ENCODE measurements at places on chromosomes 7 and 10.
A peak's percentile ranks its signal among the peaks of the same experiment; 100 is the strongest.

- DNase-seq, result no peak
Measured at GRCh38 chr7:8185926-8186683, 75.9 kb downstream of the ICA1 start.

DNA sequence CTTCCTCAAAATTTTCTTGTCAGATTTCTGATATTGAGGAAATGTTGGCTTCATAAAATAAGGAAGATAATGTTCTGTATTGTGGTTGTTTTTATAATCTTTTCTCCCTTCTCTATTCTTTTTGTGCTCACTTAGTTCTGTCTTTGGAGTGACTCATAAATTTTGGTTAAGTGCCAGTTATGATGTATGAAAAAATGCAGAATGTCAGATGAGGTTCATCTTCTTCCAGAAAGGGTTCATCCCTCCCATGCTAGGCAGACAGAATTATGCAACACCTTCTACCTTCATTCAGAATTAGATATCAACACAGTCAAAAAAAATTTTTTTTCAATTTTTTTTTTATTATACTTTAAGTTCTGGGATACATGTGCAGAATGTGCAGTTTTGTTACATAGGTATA, 36.6 kb upstream of the CYP2C19 start:
- no peak for DNase-seq

DNA sequence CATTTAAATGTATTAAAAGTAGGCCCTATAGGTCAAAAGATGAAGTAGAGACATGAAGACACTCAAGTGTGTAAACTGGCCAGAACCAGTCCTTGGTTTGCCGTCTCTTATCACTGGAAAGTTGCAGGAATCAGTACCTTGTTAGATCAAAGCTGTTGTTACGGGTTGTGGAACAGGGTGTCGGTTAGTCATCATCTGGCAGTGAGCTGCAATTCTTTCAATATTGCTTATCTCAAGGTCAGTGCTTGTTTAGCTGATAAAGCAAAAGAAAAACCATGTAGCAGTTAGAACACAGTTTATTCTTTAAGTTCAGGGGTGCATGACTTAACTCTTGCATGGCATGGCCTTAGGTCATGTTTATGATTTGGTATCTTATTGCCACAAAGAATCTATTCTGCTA, 10.0 kb upstream of the SLC13A1 start:
- no peak for DNase-seq

DNA sequence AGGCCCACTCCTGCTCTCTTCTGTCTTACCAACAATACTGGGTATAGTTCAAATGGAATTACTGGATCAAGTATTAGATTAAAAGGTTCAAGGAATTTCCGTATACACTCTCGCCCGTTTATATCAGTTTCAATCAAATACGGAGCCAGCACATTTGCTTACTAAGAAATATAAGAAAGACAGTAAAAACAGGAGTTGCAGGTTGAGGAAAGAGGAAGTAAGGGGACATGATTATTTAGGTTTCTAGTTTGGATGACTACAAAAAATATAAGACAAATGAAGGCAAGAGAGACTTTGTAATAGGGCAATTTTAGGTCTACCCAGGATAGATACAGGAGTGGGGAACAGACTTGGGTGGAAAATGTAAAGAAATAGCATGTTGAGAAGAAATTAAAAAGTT, 109.9 kb upstream of the ABI1 start:
- DNase-seq, result no peak

- peak; percentile 36 for DNase-seq
Measured at GRCh38 chr10:130498042-130498441, 361.9 kb downstream of the GLRX3 start.

GRCh38 chr10:124674768-124675222, 69.4 kb downstream of the FAM53B start:
- DNase-seq, result no peak

DNA sequence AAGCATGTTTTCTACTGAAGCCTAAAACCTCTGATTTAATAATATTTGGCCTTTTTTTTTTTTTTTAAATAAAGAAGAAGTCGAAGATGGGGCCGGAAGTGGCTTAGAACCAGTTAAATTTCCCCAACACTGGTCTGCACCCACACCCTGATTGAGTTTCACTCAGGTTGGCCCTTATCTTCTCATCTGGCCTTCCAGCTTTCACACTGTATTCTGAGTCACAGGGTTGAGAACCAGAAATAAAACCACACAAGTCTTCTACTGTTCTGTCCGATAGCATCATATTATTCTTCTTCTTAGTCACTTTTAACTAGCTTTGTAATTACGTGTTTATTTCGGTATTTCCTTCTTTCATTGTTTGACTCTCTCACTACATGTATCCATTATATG, 9.9 kb downstream of the ZNF365 start:
- peak; percentile 70 for DNase-seq

- no peak for DNase-seq
Measured at GRCh38 chr10:8633909-8634308, 579.4 kb downstream of the GATA3 start.

- no peak for DNase-seq
Measured at GRCh38 chr7:147570390-147570789, 1020.2 kb upstream of the C7orf33 start.

GRCh38 chr7:128974241-128974934, 36.7 kb downstream of the IRF5 start:
- DNase-seq, result no peak

- DNase-seq, result no peak
Measured at GRCh38 chr10:73247509-73248258, 629 bp upstream of the DNAJC9 start.

DNA sequence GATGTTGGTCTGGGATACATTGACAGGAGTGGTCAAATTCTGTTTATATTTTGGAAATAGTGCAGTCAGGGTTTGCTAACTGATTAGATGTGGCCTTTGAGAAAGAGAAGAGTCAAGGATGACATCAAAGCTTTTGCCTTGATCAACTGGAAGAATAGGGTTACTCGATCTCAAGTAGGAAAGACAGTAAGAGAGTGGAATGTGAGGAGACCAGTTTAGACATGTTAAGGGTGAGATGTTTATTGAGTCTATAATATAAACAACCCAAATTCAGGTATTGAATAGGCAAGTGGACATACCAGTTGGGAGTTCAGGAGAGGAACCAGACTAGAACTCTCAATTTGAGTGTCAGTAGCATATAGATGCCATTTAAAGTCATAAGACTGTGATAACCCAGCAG, 1.9 kb upstream of the ANKRD7 start:
- no peak for DNase-seq

GRCh38 chr10:8044331-8044907, 10.1 kb upstream of the GATA3 start:
- no peak for DNase-seq

- DNase-seq, result no peak
Measured at GRCh38 chr10:30041196-30042105, 17.9 kb downstream of the JCAD start.

DNA sequence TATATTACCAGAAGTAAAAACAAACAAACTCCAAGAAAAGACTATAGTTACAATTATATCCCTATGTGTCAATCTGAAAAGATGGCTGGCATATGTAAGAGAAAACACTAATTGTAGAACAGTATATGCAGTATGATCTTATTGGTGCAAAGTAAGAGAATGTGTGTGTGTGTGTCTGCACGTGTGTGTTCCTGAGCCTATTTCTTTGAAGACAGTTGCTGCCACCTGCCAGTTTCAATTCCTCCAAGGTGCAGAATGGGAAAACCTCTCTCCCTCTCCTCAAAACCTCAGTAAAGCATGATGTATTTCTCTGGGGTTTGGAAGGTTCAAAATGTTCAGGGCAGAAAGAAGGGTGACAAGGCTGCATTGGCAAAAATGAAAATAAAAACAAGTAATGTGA, 8.8 kb upstream of the SFTPA1 start:
- no peak for DNase-seq

DNA sequence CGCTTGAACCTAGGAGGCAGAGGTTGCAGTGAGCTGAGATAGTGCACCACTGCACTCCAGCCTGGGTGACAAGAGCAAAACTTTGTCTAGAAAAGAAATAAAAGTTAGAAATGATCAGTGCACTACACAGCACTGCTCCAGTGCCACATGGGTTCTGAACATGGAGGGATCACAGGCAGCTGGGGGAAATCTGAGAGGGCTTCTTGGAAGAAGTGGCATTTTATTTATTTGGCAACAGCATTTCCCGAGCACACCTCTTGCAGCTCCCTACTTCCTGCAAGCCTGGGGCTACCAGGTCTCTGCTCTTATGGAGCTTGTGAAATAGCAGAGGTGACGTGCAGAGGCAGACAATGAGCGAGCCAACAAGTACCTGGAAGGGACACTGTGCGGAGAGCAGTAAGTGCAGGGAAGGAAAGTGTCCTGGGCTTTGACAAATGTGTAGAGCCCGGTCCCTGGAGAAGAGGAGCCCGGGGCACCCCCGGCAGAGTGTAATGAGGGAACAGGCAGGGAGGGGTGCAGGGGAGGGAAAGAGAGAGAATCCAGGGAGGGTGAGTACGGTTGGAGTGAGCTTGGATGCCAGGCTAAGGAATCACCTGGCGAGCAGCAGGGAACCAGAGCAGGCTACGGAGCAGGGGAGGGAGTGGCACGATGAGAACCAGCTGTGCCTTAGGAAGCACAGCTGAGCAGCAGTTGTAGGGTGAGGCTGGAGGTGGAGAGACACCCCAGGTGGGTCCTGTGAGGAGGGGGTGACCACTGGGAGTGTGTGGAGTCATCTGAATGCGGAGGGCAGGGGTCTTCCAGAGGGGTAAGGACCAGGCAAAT, 104.6 kb upstream of the CTBP2 start:
- DNase-seq, result peak; percentile 82

DNA sequence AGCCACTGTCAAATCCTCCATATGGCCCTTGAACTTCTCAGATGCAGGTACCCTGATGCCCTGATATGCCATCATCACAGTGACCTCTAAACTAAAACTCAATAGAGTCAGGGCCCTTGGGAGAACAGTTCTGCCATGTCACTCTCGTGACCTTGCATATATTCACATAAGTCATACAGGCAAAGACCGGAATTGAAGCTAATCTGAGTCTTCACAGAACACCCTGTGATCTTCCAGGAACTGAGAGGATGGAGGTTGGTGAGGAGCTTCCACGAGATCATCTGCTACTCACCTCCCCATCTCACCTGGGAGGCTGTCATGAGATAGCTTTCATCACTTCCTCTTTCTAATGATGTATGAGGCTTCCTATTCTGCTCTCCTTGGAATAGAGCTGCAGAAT, 228.7 kb upstream of the CCDC6 start:
- DNase-seq, result no peak

GRCh38 chr10:80540981-80541750, 3.5 kb downstream of the SH2D4B start:
- DNase-seq, result peak; percentile 46

- DNase-seq, result no peak
Measured at GRCh38 chr10:83835945-83836745, 303.2 kb upstream of the GHITM start.

GRCh38 chr7:32583791-32584190, 88.5 kb downstream of the AVL9 start:
- no peak for DNase-seq

DNA sequence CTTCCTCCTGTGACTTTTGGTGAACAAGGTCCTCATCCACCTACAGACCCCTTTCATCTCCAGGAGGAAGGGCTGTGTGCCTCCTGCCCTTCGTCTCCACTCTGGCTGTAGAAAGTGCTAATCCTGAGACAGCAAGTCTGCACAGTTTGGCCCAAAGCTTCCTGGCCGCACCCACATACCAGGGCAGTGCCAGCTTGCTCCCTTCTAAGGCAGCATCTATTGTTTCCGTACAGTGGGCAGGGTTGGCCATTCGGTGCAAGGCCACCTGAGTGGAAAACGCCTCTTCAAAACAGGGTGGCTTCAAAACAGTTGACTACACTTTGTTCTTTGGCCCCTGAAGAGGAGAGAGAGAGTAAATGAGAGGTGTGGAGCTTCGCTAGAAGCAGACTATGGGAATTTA, 134.1 kb upstream of the KLF14 start:
- no peak for DNase-seq

DNA sequence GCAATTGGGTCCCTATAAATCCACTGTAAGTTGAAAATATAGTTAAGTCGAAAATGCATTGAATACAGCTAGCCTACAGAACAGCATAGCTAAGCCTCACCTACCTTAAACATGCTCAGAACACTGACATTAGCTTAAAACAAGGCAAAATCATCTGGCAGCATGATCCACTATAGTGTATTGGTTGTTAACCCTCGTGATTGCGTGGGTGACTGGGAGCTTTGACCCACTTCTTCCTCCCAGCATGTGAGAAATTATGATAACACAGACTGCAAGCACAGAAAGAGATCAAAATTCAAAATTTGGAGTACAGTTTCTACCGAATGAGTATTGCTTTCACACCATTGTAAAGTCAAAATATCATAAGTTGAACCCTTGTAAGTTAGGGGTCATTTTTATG, 22.3 kb downstream of the CNTNAP2 start:
- DNase-seq, result no peak

DNA sequence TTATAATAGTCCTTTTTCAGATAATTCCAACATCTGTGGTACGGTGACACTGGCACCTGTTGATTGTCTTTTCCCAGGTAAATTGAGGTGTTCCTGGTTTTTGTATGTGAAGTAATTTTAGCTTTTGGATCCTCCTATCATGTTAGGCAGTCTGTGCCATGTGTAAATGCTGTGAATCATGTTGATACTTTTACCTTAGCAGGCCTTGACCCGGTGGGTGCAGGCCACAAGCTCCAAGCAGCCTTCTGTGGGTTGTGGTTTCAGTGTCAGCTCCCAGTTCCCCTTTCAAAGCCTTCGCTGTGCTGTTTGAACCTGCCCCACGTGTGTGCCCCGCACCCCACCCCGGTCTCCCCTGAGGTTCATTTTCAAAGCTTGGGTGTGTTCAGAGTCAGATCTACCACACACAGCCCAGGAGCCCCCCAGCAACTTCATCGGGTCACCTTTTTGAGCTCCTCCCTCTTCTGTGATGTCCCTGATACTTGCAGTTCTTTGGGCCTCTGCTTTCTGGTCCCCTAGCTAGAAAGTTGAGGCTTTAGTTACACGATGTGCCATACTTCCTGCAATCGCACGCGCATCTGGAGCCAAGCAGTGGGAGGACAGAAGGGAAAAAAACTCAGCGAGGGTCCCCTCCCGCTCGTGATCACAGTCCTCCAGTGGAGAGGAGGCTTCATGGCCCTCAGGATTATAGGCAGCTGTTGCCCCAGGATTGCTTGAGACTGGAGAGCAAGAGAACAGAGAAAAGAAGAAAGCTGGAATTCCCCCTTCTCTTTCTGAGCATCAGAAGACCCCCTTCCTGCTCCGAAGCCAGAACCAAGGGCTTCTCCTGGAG, 8.7 kb upstream of the BHLHA15 start:
- DNase-seq, result no peak

- DNase-seq, result no peak
Measured at GRCh38 chr7:27940341-27940740, 200.4 kb downstream of the TAX1BP1 start.

GRCh38 chr10:47354165-47354564, 6.0 kb downstream of the RBP3 start:
- DNase-seq, result no peak

- DNase-seq, result no peak
Measured at GRCh38 chr7:92778972-92779371, 57.4 kb downstream of the CDK6 start.

DNA sequence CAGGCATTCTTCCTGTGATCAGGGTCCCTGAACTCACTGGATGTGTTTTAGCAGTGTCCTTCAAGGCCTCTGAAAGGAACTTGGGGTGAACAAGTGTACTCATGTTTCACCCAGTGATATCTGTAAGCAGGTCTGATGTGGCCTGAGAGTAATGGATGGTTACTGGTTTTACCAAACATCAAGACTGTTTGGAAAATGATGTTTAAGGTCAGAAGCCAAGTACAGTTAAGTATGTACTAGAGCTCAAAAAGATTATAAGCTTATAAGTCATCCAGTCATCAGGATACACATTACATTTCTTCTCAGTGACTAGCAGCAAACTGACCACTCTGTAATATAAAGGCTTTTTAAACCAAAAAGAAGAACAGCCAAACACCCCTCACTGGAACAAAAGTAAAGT, 79.8 kb upstream of the PTN start:
- DNase-seq, result no peak

- no peak for DNase-seq
Measured at GRCh38 chr7:35232994-35233393, 20.9 kb downstream of the TBX20 start.
